ENCODE measurements at places on chromosomes 16 and 17.
A peak's percentile ranks its signal among the peaks of the same experiment; 100 is the strongest.

GRCh38 chr16:87562201-87562600 is 40.1 kb upstream of the JPH3 start:
- no peak for DNase-seq

- no peak for DNase-seq
Observed at GRCh38 chr17:18378205-18378505, 577 bp downstream of the EVPLL start.

DNA sequence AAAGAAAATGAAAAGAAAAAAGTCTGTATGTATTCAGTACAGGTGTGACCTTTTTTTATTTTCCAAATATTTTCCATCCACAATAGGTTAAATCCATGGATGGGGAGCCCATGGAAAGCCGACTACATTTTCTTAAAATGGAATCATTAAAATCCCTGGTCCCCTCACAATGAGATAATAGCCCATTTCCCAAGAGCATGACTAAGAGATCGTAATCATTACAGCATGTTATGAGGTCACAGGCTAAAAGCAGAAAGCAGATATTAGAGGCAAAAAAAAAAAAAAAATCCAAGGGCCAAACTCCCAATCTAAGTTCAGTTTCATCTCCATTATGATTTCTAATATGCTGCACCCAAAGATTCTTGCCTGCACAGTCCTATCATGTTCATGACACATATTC is 44.7 kb downstream of the CYTH1 start:
- no peak for DNase-seq

- DNase-seq, result no peak
Observed at GRCh38 chr16:2458887-2459646, 842 bp upstream of the TEDC2 start.

DNA sequence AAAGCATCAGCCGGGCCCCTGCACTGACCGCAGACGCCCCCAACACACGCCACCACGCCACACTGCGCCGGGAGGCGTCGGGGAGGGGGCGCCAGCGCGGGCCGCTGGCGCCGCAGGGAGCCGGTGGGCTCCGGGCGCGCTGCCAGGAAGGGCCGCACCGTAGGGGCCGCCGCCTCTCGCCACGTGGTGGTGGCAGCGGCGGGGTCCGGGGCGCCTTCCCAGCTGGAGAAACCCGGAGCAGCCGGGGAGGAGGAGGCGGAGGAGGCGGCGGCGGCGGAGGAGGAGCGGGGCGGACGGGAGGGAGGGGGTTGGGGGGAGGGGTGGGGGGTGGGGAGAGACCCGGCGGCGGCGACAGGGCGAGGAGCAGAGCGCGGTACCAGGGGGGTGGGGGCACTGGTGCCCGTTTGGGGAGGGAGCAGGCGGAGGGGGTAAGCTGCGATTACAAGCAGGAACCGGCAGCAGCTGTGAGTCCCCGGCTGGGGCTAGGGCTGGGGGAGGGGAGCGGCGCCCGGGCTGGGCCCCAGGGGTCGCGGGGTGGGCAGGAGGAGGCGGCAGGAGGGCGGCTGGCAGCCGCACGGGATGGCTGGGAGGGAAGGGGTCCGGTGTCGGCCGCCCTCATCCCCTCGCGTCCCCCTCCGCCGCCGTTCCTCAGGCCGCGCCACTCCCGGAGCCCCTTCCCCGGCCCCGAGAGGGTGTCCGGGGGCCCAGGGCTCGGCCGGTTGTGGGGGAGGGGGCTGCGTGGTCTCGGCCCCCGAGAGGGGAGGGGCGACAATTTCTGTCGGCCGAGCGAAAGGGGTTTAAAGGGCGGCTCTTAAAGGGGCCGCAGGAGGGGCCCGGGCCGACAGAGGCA is at the start of gene TBKBP1:
Gene TBKBP1, plus strand, starts transcription at position 431 of the 850 bp plus-strand sequence. CDS start 1,952 bp downstream, outside the sequence.
- peak; percentile 82 for DNase-seq

GRCh38 chr17:75642182-75642783 is 9.0 kb downstream of the SMIM5 start:
- no peak for DNase-seq

DNA sequence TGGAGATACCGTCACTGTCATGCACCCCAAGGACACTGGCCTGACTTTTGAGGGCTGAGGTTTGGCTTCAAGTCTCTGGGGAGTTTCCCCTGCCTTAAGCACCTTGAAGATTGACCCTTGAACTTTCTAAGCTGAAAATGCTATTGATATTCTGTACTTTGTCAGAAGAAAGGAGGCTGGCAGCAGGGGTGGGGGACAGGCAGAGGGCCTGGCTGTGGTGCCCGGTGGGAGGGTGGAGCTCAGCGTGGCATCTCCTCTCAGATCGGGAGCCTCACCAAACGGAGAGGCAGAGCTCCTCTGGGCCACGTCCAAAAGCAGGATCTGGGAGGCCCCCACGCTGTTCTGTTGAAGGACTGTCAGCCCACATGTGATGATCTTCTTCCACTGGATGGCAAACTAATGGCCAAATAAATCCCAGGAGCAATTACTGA is 305.2 kb upstream of the IRX3 start:
- DNase-seq, result no peak

- no peak for DNase-seq
Observed at GRCh38 chr17:74857191-74857590, 2.5 kb downstream of the GRIN2C start.

GRCh38 chr17:81822312-81822637 is 10.8 kb downstream of the MCRIP1 start:
- no peak for DNase-seq

- no peak for DNase-seq
Observed at GRCh38 chr17:74099442-74100340, 103.8 kb upstream of the RPL38 start.

DNA sequence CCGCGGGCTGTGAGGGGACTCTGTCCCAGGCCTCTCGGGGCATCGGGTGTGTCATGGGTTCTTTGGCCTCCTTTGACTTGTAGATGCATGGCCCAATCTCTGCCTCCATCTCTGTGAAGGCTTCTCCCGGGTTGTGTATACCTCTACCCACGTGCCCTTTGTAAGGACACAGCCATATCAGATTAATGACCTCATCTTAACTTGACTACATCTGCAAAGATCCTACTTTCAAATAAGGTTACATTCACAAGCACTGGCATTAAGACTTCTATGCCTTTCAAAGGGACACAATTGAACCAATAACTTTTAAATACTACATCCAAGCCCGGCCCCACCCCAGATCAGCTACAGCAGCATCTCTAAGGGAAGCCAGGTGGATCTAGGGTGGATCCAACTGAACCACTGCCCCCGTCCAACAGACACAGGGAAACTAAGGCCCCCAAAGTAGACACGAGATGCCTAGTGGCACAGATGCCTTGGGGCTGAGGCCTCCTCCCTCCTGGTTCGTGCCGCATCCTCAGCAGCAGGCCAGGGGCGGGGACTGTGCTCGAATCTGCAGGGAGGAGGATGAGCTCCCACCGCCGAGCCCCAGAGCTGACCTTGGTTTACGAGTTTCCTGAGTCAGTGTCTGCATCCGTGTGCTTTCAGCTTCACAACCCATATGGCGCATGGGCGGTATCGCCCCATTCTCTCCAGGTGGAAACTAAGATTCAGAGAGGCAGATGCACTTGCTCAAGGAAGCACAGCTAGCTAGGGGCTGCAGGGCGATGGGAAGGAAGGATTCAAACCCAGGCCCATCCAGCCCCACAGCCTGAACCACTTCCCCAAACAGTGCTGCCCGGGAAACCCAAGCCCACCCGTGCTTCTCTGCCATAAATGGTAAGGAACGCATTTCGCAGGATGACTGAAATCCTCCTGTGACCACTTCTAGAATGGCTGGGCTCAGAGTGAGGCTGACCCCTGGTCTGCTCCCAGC is 353.3 kb downstream of the C16orf95 start:
- DNase-seq, result no peak

- DNase-seq, result no peak
Observed at GRCh38 chr16:50868577-50868976, 126.7 kb downstream of the CYLD start.

GRCh38 chr16:6038941-6039645 is 941.5 kb upstream of the EEF2KMT start:
- DNase-seq, result no peak

- DNase-seq, result no peak
Observed at GRCh38 chr16:3007957-3008689, 4.6 kb upstream of the CLDN9 start.

GRCh38 chr16:57256601-57257395 is 11.7 kb downstream of the ARL2BP start:
- DNase-seq, result peak; percentile 44

- DNase-seq, result peak; percentile 33
Observed at GRCh38 chr17:16945663-16946218, 26.2 kb downstream of the TNFRSF13B start.

DNA sequence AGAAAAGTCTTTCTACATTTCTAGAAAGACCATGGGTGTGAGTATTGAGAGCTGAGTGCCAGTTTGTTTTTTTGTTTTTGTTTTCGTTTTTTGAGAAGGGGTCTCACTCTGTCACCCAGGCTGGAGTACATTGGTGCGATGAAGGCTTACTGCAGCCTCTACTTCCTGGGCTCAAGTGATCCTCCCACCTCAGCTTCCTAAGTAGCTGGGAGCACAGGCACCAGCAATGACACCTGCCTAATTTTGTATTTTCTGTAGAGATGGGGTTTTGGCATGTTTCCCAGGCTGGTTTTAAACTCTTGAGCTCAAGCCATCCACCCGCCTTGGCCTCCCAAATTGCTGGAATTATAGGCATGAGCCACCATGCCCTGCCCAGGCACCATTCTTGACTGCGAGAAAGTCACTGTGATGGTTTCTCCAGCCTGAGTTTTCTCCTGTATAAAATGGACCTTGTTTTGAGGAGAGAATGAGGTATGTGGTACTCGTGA is 673.8 kb downstream of the MAF start:
- DNase-seq, result no peak

DNA sequence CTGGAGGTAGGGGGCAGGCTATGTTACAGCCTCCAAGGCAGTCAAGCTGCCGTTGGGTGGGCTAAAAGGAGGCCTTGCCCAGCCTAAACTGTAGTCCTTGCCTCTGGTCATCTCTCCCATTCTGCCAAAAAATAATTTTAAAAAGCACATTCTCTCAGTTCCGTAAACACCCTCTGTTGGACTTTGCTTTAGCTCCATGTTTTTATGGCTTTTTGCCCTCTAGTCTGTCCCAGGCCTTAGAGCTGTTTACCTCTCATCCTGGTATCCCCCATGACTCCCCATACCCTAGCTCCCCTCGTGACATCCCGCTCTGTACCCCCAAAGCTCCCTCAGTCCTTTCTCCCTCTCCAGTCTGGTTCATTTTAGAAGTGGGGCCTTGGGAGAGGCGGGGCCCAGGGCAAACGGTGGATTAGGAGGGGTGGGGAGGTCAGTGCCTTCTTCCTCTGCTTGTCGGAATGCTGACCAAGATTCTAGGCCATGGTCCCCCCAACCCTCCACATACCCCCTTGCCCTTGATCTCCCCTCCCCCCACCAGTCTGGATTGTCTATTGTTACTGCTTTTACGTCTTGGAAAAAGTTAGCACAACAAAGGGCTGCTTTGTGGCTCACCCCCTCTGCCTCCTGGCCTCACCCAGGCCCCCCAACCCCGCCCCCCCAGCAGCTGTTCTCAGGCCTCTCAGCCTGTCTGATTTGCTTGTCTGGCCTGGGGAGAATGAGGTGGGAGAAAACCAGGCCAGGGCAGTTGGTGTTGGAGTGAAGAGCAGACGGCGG is 18.4 kb downstream of the GJD3 start:
- no peak for DNase-seq

DNA sequence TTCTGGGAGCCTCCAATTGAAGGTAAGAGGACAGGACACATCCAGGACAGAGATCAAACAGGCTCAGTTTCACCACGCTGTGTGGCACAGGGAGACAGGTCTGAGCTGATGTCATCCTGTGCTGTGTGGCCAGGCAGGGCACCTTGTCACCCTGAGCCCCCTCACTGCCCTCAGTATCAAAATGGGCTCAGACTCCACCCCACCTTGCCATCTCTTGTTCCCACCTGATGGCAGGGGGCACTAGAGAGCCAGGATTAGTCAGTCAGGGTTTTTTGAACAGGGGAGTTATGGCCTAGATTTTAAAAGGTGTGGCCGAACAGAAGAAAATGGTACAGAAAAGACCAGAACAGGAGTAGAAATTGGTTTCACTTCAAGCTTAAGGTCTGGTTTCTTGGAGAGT is 2.6 kb downstream of the KAT2A start:
- peak; percentile 68 for DNase-seq

DNA sequence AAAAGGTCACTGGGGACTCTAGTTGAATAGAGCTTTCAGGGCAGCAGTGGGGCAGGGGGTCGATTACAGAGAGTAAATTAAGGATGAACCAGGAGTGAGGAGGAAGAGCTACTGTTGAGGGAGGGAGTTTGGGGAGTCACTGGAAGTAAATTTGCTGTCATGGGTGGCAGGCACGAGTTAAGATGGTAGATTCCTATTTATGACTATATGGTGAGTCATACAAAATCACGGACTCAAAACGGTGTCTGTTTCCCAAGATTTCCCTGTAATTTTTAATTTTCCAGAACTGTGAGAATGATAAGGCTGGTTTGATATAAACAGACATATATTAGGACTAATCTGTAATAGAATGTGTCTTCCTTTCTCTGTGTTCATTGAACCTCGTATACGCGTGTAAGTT is 287.6 kb upstream of the GOT2 start:
- DNase-seq, result no peak

DNA sequence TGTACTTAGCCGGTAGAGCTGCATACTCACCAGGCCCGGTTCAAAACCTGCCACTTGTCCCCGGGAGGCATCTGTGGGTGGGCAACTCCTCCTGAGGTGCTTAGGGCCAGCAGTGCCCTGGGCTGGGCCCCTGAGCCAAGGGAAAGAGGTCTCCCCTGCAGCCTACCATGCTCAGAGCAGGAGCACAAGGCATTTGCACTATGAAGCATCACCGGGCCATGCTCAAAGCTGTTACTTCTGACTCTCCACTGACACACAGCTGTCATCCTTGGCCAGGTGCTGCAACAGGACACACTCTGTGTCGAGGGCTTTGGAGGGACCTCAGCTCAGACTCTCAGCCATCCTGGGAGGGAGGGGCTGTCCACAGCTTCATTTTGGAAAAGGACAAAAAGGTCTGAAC is 37.2 kb downstream of the SLC38A8 start:
- DNase-seq, result no peak

DNA sequence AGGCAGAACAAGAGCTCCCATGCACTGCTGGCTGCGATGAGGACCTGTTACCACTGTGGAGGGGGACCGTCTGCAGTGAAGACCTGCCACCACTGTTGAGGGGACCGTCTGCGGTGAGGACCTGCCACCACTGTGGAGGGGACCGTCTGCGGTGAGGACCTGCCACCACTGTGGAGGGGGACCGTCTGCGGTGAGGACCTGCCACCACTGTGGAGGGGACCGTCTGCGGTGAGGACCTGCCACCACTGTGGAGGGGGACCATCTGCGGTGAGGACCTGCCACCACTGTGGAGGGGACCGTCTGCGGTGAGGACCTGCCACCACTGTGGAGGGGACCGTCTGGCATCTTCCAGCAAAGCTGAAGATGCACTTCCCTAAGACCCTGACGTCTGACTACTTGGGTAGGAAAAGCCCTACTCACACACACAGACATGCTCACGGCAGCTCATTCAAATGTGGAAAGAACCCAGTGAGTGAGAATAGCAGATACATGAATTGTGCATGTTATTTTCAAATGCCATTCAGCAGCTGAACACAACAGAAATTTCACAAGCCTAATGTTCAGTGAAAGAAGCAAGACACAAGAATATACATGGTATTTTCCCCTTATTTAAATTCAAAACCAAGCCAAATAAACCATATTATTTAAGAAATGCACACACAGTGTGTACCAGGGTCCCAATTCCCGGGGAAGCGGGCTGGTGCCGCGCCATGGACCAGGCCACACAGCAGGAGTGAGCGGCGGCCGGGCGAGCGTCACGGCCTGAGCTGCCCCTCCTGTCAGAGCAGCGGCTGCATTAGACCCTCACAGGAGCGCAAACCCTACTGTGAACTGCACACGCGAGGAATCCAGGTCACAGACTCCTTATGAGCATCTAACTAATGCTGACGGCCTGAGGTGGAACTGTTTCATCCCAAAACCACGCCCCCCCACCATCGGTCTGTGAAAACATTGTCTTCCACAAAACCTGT is 64.2 kb upstream of the METRNL start:
- no peak for DNase-seq

GRCh38 chr16:20383106-20384029 is 21.2 kb downstream of the PDILT start:
- DNase-seq, result peak; percentile 56
